HepG2 (cell line): ENCODE measurements at places on chromosomes 2 and 18. TPM values are rescaled to one million over a fixed set of nuclear protein-coding genes. Genes with fewer than 3 reads are reported as not detected.

PLGLB2 gene
- 0.07 TPM in 1 of 2 replicates, not detected in the other for total RNA-seq

MPP4 gene
- not detected in 2 replicates for total RNA-seq

AQP12A gene
- total RNA-seq: not detected in 2 replicates

ESPNL gene
- 0.35 and 0.80 TPM in 2 replicates for total RNA-seq

COBLL1 gene
- total RNA-seq: 85.4 and 86.8 TPM in 2 replicates

FN1 gene
- total RNA-seq: 1,029 and 1,847 TPM in 2 replicates

IL36G gene
- not detected in 2 replicates for total RNA-seq

CXCR1 gene
- not detected in 2 replicates for total RNA-seq

SLC9A4 gene
- total RNA-seq: not detected in 2 replicates

VAMP5 gene
- 7.2 and 9.0 TPM in 2 replicates for total RNA-seq

NAT8 gene
- total RNA-seq: 1.8 and 1.9 TPM in 2 replicates
